ENCODE measurements at places on chromosomes 1 and 21.

DNA sequence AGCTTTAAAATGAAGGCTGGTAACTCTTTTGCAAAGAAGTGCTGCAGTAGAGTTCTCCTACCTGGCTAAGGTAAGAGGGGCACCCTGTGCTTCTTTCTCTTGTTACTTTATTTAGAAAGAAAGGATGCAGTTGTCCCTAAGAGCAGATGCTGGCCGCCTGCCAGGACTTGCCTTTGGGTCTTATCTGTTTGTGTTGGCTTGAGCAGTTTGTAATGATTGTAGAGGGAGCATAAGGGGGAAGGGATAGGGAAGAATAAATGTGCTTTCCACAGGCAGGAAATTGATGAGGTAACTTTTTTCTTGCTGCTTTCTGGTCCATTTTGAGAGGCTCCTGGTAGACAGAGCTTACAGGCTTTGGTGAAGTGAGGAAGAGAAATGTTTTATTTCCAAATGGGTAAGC is 229.6 kb downstream of the HHAT start:
- DNase-seq = no peak

DNA sequence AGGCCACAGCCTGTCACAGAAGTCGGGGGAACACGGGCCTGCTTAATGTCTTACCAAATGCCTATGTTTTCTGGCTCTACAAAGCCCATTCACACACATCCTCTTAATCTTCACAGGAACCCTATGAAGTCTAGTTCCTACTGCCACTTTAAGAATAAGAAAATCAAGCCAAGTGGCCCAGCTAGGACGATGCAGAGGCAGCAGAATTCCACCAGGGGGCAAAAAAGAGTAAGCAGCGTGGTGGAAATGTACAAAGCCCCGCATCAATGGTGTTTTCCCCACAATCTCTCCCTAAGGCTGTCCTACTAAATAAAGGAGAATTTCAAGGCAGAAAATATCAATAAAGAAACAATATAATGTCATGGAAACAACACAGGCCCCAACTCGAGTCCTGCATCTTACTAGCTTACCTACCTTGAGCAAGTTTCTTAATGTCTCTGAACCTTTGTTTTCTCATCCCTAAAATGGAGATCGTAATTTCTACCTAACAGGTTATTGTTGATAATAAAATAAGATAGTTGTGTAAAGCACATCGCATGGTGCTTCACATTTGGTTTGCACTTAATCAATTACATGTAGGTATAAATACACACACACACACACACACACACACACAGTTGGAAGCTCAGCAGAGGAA is 21.4 kb downstream of the SEC16B start:
- DNase-seq = peak; percentile 72

- no peak for DNase-seq
These were observed 25.5 kb upstream of the ZC3H12A start for GRCh38 chr1:37448691-37449417.

DNA sequence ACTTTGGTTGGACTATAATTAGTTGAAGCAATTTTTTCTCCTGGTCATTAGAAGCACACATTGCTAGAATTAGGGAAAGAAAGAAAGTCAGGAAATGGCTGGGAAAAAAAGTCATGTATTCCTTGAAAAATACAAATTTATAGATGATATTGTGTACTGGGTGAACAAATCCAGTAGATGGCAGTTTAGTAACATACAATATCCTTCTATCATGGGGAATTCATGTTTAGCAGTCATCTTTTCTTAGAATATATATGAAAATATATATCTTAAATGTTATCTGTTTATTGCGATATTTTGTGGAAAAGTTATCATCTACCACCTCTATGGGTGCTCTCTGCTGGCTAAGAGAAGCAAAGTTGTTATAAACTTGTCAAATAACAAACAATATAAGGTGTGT is 13.1 kb upstream of the ZRANB2 start:
- DNase-seq = no peak

DNA sequence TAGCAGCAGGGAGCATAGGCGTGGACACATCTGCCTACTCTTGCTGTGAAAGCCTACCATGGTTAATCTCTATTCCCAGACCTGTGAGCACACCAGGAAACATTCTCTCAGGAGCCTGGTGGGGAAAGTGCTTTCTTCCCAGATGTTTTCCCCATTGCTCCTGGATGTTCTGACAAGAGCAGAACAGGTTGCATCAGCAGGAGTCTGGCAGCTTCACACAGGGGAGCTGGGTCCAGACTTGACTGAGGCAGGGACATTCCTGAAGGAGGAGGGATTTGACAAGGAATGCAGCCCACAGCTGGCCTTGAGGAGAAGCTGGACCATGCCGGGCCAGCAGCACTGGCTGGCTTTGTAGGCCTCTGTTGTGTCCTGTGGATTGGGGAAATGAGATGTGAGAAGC is 21.0 kb upstream of the ARTN start:
- no peak for DNase-seq

- DNase-seq = no peak
These were observed 639.3 kb downstream of the PTPRU start for GRCh38 chr1:29875557-29876028.

- DNase-seq = no peak
These were observed 71.3 kb downstream of the WDR4 start for GRCh38 chr21:42807938-42808613.

- no peak for DNase-seq
These were observed 18.0 kb upstream of the ADARB1 start for GRCh38 chr21:45056296-45056904.

- DNase-seq = no peak
These were observed 14.7 kb downstream of the LYPLAL1 start for GRCh38 chr1:219188331-219188803.

DNA sequence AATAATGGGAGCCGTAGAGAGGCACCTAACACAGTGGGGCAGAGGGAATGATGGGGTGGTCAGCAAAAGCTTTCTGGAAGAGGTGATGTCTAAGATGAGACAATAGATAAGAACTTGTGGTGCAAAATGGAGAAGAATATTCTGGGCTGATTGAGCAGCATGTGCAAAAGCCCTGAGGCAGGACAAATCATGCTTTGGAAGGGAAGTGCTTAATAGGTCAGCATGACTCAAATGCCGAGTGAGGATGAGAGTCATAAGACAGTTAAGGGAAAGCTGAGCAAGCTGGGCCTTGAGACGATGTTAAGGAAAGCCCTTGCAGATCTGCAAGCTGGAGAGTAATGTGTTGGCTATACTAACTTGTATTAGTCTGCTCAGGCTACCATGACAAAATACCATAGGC is 37.3 kb upstream of the ASB17 start:
- no peak for DNase-seq

GRCh38 chr1:44433209-44433608 is 28.2 kb downstream of the RNF220 start:
- DNase-seq = no peak

DNA sequence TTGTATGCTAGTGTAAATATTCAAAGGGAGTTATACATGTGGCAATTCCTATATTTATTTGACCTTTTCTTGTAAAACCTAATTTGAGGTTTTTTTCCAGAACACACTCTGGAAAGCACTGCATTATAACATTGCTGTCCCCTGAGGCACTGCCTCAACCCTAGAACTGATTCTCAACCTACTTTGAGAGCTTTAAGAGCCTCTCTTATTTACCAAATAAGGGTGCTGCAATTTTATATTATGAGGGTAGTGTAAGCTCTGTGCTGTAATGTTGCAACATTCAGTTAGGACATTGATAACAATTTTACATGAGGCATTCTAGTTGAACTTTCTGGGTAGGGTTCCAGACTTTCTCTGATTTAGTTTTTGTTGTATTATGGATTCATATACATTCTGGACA is 302.2 kb upstream of the DEPDC1 start:
- no peak for DNase-seq

- DNase-seq = no peak
These were observed 753 bp downstream of the C1orf210 start for GRCh38 chr1:43284546-43285110.

- DNase-seq = no peak
These were observed 3.2 kb downstream of the S1PR1 start for GRCh38 chr1:101240041-101240430.

DNA sequence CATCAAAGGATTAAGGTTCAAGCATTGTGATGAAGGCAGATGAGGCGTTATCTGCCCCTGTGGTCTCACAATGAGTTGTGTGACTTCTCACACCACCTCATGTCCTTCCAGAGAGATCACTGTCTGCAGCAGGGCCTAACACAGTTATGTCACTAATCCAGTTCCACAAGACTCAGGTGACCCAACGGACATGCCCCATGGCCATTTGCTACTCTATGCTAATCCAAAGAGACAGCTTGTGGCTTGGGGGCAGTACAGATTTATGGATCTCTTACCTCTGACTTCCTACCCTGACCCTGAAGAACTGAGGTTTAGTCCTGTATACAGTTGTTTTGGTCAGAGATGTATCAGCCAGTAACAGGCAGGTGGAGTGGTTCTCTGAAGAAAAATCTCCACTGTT is 147.1 kb downstream of the GLUL start:
- no peak for DNase-seq

GRCh38 chr1:224851848-224852261 is 77.6 kb upstream of the DNAH14 start:
- no peak for DNase-seq

GRCh38 chr21:44289381-44290010 is 3.8 kb downstream of the AIRE start:
- no peak for DNase-seq

DNA sequence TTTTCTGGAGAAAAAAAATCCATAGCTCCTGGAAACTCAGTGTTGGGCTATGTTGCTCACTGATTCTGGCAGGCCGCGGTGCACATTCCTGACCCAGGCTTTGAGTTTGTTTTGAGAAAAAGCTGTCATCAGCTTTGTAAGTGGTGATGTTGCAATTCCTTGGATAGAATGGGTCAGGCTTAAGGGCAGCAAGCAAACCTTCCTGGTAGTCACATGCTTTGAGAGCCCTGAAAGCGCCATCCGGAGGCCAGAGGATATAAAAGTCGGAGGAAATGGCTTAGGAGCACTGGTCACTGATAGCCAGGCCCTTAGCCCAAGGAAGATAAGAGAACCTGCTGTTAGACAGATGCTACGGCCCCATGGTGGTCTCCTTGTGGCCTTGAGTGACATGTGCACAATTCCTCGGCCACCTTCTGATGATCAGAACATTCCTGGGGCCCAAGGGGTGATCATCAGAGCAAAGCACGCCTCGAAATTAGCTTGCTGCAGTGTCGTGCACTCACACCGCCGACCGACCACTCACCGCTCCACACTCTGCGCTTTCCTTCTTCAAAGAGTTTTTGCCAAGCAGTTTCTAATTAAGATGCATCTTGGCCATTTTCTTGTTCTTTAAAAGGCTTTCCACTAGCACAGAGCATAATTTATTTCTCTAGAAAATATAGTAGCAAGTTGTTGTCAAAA is 78.6 kb downstream of the MAN1C1 start:
- DNase-seq = peak; percentile 60

GRCh38 chr1:14111121-14111520 is 411.1 kb downstream of the PRDM2 start:
- no peak for DNase-seq

GRCh38 chr1:111732718-111733117 is 6.5 kb downstream of the INKA2 start:
- DNase-seq = no peak

GRCh38 chr1:47235241-47235681 is 3.2 kb upstream of the TAL1 start:
- no peak for DNase-seq

GRCh38 chr1:54159733-54160316 is 7.0 kb upstream of the CDCP2 start:
- DNase-seq = no peak

DNA sequence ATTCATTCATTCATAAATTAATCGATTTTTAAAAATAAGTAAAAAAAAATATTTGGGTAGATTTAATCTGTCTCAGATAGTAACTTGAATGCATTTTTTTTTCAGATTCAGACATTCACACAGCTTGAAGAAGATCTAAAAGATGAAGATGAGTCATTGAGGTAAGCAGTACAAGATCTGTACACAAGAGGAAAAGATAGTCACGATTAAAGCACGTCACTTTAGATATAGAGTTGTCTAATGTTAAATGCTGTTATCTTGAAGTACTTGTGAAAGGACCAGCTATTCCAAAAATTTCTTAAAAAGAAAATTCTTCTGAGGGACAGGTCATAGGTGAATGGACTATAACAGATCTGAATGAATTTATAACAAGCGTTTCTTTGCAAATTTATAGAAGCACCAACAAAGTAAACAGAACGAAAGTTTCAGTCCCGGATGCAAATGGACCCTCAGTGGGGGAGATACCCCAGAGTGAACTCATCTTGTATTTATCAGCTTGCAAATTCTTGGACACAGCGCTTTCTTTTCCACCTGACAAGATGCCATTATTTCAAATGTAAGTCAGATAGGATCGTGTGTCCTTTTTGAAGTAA is 31.2 kb upstream of the MORC3 start:
- no peak for DNase-seq

GRCh38 chr1:47564570-47564969 is 126.7 kb downstream of the FOXD2 start:
- DNase-seq = no peak

DNA sequence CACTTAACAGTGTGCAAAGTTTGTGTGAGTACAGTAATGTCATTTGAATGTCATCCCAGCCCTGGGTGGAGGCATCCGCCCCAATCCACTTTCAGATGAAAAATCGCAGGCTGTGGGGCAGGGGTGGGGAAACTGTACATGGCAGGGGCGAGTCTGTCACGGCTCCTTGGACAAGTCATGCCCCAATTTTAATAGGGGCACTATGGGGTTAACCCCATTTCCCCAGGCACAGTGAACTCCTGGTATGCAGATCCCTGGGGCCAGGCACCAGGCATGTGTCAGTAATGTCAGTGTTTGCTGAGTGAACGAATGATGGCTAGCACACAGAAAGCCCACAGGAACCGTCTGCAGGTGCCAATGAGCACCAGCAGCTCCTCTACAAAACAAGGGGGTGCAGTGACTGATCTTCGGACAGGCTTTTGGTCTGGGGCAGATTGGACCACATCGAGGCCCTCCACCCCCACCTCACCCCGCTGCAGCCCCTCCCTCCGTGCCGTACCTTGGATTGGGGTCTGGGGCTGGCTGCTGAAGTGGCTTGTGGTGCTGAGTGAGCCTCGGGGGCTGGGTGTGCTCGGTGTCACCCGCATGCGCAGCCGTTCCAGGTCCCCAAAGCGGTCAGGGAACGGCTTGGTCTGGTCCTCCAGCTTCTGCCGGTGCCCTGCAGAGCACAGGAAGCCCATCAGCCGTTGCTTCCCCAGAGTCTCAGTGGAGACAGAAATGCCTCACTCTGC is 23.2 kb downstream of the RUNX3 start:
- no peak for DNase-seq
